ENCODE measurements at places on chromosomes 3 and 15. TPM values are rescaled to one million over a fixed set of nuclear protein-coding genes. Genes with fewer than 3 reads are reported as not detected.

- DNase-seq = no peak
Measured at GRCh38 chr3:194271460-194272035, 79.6 kb downstream of the CPN2 start.

Gene ZNF280D
- total RNA-seq = 27.4 TPM

GRCh38 chr3:30974071-30974470, 79.6 kb upstream of the GADL1 start:
- DNase-seq = no peak

Gene KLHDC8B
- 9.4 TPM for total RNA-seq

DNA sequence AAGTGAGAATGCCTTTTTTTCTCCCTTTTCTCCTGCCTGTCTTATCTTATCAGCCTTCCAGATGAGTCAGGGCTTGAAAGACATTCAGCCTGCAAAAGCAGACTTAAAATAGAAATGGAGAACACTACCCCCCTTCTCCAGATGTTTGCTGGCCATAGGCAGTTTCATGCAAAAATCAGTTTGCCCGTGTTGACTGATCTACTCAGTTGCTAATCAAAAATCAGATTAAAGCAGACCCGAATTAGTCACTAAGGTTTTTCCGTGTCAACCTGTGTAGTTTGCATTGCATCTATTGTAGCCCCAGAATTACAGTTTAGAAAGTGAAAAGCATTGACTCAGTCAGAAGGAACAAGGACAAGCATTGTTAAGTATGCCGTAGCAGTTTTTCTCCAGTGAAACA, 56.2 kb downstream of the IL5RA start:
- no peak for DNase-seq

DNA sequence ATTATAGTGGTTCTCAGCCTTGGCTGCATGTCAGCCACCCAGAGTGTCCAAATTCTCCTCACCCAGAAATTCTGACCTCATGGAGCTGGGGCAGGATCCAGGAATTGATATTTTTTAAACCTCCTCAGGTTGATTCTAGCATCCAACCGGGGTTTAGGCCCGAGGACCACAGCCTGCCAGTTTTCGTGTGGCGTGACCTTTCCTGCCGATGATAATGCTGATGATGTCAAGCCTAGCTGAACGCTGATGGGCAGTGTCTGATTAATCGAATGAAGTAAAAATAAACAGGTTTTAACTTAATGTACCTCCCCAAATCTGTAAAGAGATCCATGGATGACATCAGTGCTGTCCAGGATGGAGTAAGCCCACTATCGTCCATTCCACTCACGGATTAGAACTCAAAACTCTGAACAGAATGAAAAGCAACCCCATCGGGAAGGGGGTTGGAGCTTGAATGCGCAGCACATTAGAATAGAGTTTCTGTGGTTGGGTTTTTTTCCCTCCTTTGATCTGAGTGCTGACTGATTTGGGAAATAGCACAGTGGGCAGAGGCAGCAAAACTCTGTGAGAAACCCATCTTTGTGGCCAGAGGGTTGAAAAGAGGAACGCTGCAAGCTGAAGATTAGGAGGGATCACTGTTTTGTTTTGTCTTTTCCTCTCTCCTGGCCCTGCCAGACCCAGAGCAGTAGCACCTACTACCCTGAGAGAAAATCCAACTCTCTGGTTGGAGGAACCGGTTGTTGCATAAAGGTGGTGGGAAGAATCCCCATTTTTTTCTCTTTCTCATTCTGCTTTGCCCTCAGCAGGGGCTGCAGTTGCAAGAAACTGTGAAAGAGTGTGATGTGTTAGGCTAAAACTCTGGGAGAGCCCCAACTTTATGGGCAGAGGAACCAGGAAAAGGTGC, 153.9 kb downstream of the APBA2 start:
- DNase-seq = no peak

GRCh38 chr15:55108448-55108847, 88.3 kb downstream of the RSL24D1 start:
- DNase-seq = no peak

DNA sequence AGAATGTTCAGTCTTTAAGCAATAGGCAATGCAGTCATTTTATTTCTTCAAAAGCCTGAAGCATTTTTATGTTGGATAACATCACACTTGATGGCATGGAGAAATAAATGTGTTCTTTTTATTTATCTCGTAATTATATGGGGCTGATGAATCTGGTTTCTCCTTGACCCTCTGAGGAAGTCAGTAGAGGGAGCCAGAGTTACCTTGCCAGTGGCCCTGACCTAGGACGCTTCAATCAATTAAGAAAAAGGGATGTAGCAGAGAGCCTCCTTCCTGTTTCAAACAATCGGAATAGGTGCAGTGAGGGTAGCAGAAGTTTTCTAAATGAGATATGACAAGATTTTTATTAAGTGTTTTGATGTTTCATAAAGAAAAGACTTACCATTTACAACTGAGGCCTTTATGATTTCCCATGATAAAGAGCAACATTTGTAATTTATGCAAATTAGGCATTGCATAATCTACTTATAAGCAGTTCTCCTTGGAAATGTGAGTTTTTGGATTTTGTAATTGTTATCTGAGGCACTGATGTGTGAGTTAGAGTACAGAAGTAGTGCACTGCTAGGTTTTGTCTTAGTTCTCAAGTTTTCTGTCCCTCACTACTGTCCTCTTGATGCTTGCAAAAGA, 129.1 kb downstream of the RAP2B start:
- no peak for DNase-seq

DNA sequence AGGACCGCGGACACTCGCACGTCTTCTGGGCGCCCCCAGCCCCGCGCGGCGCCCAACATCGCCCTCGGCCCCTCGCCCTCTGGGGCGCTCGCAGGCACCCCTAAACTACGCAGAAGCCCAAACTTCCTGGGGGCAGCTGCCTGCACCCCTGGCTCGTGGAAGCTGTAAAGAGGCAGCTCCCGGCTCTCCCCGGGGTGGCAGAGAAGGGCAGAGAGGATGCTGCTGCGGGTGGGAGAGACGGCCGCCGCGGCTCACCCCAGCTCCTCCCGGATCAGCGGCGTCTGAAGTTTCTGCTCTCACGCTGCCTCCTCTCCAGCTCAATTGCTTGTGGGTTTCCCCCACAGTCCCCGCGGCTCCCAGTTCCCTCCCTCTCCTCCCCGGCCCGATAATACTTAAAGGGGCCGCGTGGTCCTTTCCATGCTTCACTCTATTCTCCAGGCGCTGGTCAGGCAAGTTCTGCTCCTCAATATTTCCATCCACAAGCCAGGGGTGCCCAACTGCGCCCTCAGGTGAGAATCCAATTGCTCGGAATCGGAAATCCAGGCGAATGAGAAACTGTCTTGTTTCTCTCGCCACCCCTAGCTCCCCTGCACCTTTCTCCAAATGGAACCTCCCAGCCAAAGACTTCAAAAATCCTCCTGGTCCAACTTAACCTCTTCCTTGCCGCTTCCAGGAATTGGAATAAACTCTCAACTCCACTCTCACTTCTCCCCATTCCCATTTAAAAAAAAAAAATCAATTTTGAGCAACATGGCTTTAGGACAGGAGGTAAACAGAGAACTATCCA, 748.5 kb downstream of the ROBO1 start:
- DNase-seq = peak; percentile 70

DNA sequence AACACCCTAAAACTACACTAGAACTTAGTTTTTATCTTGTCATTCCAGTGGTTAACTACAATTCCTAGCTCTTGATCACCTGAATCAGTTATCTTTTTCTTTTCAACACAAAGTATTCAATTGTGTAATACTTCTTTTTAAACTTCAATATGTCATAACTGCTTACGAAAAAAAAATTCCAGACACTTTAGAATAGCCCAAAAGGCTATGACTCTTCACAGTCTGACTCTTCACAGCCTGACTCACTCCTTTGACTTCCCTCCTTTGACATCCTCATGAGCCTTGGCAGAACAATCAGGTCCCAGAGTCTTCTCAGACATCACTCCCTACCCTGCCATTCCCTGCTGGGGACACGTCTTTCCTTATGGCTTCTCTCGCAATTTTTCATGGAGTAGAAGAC, 727.1 kb downstream of the ROBO1 start:
- no peak for DNase-seq

DNA sequence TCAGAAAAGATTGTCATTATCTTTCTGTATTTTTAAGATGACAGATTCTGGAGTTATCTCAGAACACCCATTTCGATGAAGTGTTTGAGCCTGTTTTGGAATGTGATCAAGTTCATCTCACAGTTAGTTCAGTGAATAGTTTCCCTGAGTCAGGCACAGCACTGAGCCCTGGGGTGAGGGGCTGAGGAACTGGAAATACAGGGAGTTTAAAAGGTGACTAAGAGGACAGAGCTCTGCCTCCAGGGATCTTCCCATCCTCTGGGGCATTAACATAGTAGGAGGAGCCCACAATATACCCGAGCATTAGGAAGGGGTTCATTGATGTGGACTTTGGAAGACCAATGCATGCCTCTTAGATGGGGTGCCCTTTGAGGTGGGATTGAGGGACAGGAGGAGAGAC, 355.1 kb downstream of the CLSTN2 start:
- DNase-seq = no peak

GRCh38 chr3:195727606-195728195, 6.9 kb downstream of the MUC20 start:
- DNase-seq = no peak

- no peak for DNase-seq
Measured at GRCh38 chr3:57120040-57120439, 45.1 kb downstream of the IL17RD start.

Gene CCR5
- total RNA-seq = 0.57 TPM

Gene C3orf22
- not detected for total RNA-seq

- no peak for DNase-seq
Measured at GRCh38 chr3:48848816-48849515, 1.3 kb upstream of the PRKAR2A start.

Data from colonic mucosa (tissue), 4 donors.